BE2C (cell line): ENCODE measurements at places on chromosomes 4 and X.

GRCh38 chrX:156001001-156001666 lies 3.6 kb downstream of the IL9R start:
- no peak for DNase-seq

GRCh38 chr4:57691370-57691769 lies 581.2 kb upstream of the IGFBP7 start:
- DNase-seq: no peak

DNA sequence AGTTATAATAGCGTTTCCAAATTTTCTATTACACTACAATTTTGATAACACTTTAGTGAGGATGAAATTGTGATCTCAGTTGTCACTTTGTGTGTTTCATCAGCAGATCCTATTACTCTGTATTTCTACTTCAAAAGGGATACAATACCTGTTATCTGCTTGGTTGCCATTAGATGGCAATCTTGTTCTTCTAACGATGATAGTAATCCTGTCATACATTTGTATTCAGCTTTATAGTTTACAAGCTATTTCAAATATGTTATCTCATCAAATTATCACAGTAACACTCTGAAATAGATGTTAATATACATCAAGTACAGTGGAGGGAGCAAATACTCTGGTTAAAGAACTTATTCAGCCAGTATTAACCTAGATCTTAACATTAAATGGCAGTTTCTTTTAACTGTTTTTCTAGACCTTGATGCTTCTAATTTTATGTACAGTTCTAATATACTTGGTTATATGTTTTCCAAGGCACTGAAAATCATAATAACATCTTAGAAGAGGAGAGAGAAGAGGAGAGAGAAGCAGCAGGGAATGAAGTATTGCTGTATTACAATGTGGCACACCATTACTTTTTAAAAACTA lies 292.0 kb downstream of the CCSER1 start:
- DNase-seq: no peak

GRCh38 chr4:184298254-184298653 lies 80.6 kb upstream of the ENPP6 start:
- no peak for DNase-seq

DNA sequence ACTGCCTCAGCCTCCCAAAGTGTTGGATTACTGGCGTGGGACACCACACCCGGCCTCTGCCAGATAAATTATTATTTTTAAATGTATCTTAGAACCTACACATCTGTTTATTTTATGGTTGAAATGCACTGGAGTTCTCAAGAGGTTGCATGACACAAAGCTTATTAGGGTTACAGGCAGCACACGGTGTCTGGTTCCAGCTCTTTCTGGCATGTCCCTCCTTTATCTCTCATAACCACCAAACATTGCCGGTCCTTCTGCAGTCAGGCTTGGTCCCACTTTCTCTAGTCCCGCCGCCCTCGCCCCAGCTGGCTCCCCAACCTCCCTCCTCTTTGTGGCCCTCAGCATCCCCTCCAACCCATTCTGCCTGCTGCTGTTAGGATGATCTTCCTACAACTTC lies 39.7 kb upstream of the SPRY1 start:
- DNase-seq: no peak

GRCh38 chr4:107900067-107900466 lies 31.3 kb upstream of the CYP2U1 start:
- no peak for DNase-seq

GRCh38 chr4:128983771-128984485 lies 109.4 kb downstream of the SCLT1 start:
- DNase-seq: no peak

- no peak for DNase-seq
These were observed 486.7 kb upstream of the MAGEB2 start for GRCh38 chrX:29728639-29729038.

GRCh38 chr4:111639876-111640275 lies 505.4 kb upstream of the FAM241A start:
- DNase-seq: no peak

GRCh38 chrX:2714551-2714950 lies 23.5 kb downstream of the CD99 start:
- no peak for DNase-seq

GRCh38 chrX:10030570-10030969 lies 63.4 kb downstream of the CLDN34 start:
- no peak for DNase-seq

- no peak for DNase-seq
These were observed 294.8 kb downstream of the ASMT start for GRCh38 chrX:1909419-1910206.

DNA sequence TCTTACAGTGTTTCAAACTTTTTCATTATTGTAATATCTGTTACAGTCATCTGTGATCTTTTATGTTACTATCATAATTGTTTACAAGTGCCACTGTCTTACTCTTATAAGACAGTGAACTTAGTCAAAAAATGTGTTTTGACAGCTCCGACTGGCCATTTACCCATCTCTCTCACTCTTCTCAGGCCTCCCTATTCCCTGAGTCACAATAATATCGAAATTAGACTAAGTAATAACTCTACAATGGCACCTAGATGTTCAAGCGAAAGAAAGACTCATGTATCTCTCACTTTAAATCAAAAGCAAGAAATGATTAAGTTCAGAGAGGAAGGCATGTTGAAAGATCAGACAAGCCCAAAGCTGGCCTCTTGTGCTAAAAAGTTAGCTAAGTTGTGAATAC lies 184.2 kb downstream of the CDS1 start:
- DNase-seq: no peak

DNA sequence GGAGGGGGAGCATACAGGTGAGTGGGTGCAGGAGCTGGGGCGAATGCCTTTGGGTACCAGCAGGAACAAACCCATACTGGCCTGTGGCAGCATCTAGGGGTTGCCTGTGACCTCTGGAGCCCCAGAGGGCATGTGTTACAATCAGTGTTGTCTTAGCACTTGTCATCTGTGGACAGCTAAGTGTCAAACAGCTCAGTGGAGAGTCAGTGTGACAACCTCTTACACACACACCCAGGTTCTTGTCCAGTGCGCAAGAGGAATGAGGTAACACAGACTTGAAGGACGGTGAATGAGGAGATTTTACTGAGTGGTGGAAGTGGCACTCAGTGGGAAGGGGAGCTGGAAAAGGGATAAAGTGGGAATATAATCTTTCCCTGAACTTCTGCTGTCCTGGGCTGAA lies 54.1 kb upstream of the DDIT4L start:
- no peak for DNase-seq

DNA sequence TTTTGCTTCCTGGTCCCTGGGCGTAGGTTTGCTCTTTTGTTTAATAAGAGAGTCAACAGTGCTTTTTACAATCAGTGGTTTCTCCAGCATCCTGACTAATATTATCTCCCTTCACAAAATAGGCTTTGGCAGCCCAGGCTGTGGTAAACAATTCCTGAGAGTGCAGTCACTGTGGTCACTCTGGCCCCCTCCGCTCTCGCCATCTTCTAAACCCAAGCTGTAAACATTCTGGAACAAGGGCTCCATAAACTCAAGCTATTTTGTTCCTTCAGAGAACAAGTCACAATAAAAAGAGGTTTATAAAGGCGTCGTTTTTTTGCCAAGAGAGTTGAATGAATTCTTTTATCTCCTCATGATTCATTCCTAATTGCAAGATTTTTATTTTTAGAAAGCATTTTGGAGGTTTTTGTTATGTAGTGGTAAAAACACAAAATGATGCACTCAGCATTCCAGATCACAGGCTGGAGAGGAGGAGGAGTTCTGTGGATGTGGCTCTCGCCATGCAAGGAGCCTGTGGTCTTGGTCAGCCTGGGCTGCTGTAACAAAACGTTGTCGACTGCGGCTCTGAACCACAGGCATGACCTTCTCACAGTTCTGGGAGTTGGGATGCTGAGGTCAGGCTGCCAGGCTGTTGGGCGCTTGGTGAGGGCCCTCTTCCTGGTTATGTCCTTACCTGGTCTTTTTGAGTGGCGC lies 486.4 kb upstream of the FAT1 start:
- no peak for DNase-seq

DNA sequence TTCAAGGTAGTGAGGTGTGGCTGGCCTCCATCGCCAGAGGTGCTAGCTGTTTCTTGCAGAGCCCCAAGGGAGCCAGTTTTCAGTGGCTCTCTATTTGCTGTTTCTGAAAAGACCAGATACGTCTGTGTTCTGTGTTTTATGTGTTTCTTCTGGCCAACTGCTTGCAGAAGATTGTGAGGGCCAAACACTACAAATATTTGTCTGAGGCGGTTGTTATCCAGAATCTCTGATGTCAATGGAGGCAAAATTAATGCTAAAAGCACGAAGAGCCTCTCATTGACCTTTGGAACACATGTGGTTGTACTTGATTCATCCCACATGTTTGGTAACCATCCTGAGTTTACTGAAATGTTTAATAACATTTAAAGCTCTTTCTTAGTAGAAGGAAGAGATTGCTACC lies 113.9 kb downstream of the CT47B1 start:
- no peak for DNase-seq

GRCh38 chrX:964831-965416 lies 247.5 kb downstream of the CRLF2 start:
- no peak for DNase-seq

DNA sequence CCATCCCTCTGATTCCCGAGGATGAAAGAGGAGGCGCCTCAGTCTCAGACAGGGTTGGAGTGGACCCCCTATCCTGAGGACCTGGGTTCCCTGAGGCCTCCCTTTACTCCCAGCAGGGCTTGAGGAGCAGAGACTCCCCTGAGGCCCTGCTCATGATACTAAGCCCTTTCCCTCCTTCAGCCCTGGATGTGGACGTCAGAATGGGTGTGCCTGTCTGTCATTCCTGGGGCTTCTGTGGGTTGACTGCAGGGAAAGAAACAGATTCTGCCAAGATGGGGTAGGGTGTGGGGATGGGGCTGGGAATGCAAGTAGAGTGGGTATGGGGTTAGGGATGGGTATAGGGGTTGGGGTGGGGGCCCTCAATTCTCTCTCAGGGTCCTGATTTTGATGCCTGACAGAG lies 21.1 kb downstream of the MAGEA10 start:
- DNase-seq: no peak

GRCh38 chrX:83829874-83830273 lies 31.1 kb upstream of the CYLC1 start:
- no peak for DNase-seq

DNA sequence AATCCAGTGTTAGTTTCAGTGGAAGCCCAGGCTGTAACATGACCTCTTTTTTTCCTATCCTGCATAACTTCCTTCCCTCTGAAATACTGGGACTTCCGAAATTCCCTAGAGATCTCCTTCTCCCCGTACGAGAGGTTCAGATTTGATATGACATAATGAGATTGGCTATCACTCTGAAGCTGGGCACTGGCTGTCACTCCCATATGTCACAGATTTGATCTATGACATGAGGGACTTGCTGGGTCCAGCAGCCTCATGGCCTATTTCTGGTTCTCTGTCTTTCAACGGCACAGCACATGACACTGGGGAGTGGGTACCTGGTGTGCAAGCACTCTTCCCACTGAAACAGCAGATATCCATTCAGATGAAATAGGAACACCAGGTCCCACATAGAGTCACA lies 36.7 kb downstream of the PF4 start:
- no peak for DNase-seq

DNA sequence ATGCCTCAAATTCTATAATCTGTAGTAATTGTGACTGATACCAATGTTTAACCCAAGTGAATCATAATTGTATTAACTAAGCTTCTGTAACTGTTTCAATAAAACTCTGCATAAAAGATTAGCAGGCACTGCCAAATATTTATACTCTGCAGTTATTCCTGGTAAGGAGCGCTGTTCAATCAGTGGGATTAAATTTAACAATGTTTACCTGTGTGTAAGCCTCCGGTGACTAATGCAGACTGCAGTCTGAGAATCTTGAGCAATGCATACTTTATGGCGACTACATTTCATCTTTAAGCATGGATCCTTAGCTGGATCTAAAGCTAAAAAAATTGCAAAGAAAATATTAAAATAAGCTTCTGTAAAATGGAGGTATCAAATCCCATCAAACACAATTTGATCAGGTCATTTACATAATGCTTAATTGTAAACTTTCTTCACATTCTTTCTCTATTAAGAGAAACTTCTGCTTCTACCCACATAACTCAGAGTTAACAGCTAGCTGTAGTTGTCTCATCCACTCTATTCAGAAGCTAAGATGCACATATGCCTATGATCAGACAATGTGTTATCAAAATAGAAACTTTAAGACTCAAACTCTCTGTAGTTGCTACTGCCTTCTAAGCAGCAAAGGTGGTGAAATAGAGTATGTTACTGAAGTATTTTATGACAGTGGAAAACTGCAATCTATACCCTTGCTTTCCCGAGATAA lies 234.0 kb downstream of the SPOCK3 start:
- DNase-seq: no peak

GRCh38 chr4:89119836-89120235 lies 8.5 kb downstream of the TIGD2 start:
- DNase-seq: no peak

GRCh38 chr4:144799486-144799885 lies 153.5 kb downstream of the HHIP start:
- DNase-seq: no peak

DNA sequence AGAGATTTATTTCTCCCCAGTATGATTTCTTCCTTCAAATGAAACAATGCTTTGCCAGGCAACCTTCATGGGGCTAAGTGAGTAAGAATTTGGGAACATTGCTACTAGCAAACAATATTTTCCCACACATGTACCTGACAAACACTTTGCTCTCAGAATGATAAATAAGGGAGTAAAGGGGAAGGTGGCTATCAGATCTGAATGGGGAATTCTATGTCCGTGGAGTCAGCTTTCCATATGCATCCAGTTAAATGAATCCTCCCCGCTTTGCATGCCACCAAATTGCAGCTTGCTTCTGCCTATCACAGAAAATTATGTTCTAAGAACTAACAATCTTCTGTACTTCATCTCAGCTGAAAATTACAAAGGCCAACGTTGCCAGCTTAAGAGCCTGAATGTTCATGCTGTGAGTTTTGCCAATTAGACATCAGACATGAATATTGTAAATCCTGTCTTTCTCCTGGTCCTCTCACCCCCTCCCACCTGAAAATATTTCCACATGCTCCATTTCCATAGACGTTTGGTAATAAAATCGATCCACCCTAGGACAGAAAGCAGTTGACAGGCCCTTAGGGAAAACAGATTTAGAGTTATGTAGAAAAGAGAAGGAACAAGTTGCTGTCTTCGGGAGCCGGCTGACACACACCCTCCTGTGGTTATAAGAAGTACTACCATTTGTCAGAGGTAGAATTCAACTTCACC lies 6.3 kb downstream of the MEPE start:
- DNase-seq: no peak

GRCh38 chrX:45508454-45508853 lies 307.8 kb upstream of the DIPK2B start:
- no peak for DNase-seq

DNA sequence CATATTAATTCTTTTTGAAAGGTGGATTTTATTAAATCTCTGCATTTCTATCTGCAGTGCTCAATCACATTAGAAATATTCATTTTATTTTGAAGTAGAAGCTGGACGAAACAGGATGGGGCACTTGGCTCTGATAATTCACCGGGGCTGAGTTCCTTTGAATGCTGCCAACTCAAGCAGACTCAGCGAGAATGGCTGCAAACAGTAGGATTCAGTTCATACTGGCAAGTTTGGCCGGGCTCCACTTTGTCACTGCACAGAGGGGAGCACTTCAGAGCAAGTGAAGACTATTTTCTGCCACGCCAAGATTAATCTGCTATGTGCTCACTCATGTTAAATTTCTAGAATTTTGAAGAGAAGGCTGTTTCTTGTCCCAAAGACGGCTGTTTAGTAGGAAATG lies 30.7 kb upstream of the KLHL8 start:
- DNase-seq: no peak

- no peak for DNase-seq
These were observed 46.2 kb downstream of the SLC9A7 start for GRCh38 chrX:46712764-46713163.
